ENCODE measurements at places on chromosomes 4 and X. TPM values are rescaled to one million over a fixed set of nuclear protein-coding genes. Genes with fewer than 3 reads are reported as not detected.
A peak's percentile ranks its signal among the peaks of the same experiment; 100 is the strongest.

The CDS1 gene
- total RNA-seq: 0.25 TPM

The GYG2 gene
- not detected for total RNA-seq

DNA sequence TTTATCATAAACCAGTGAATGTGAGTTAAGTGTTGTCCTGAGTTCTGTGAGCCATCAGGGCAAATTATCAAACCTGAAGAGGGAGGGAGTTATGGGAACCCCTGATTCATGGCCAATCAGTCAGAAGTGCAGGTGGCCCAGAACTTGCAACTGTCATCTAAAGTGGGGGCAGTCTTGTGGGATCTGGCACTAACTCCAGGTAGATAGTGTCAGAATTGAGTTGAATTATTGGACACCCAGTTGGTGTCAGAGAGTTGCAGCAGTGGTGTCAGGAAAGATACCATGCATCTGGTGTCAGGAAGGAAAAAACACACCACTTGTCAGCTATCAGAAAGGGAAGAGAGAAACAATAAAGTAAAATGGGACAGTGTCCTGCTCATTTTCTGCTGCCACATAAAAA lies 8.4 kb downstream of the CORIN start:
- H3K27me3 ChIP-seq: peaks cover 9% of the 10 kb centered on the region
- DNase-seq: no peak
- no peak overlapping the region for H3K27ac ChIP-seq
- no peaks in the 10 kb centered on the region for H3K36me3 ChIP-seq
- H3K4me1 ChIP-seq: peaks cover 15% of the 10 kb centered on the region

DNA sequence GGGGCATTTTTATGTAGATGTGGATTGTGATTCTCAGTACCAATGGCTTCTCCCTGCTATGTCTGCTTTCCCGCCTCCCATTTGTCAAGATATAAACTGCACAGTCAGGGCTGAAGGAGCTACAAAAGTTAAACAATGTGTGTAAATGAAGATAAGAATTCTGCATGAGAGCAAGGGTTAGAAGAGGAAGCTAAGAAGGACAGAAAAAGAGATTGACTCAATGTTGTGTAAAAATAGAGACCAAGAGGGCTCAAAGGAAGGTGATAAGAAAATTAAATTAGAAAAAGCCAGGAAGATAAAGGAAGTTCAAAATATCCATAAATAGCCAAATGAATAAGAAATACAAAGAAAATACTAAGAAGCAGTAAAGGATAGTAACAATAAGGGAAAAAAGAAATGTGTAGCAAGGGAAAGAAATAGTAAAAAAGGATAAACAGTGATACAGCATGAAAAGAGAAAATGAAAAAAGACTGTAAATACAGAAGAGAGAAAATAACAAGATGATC lies 82.5 kb downstream of the AMELX start:
- no peaks in the 10 kb centered on the region for H3K4me1 ChIP-seq
- H3K36me3 ChIP-seq: no peaks in the 10 kb centered on the region
- no peak overlapping the region for H3K27ac ChIP-seq
- H3K4me3 ChIP-seq: no peak overlapping the region
- no peaks in the 10 kb centered on the region for H3K27me3 ChIP-seq

DNA sequence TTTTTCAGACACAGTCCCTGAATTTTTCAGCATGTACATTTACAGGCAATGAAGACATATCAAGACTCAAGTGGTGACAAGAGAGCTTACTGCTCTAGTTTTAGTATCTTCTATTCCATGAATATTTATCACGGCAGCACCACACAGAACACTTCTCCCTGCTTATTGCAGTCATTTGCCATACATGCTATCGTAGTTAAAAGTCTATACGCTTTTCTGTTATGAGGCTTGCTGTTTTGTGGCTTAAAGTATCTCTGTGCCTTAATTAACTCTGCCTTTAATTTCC lies 65.4 kb upstream of the GK2 start:
- H3K27me3 ChIP-seq: no peaks in the 10 kb centered on the region
- H3K36me3 ChIP-seq: no peaks in the 10 kb centered on the region
- H3K4me3 ChIP-seq: no peak overlapping the region
- DNase-seq: no peak
- no peak overlapping the region for H3K27ac ChIP-seq
- H3K4me1 ChIP-seq: no peaks in the 10 kb centered on the region

- peak overlapping the region; percentile 2 for H3K27ac ChIP-seq
- DNase-seq: no peak
- no peak overlapping the region for H3K4me3 ChIP-seq
These were observed 22.5 kb downstream of the PPA2 start for GRCh38 chr4:105451346-105451745.

DNA sequence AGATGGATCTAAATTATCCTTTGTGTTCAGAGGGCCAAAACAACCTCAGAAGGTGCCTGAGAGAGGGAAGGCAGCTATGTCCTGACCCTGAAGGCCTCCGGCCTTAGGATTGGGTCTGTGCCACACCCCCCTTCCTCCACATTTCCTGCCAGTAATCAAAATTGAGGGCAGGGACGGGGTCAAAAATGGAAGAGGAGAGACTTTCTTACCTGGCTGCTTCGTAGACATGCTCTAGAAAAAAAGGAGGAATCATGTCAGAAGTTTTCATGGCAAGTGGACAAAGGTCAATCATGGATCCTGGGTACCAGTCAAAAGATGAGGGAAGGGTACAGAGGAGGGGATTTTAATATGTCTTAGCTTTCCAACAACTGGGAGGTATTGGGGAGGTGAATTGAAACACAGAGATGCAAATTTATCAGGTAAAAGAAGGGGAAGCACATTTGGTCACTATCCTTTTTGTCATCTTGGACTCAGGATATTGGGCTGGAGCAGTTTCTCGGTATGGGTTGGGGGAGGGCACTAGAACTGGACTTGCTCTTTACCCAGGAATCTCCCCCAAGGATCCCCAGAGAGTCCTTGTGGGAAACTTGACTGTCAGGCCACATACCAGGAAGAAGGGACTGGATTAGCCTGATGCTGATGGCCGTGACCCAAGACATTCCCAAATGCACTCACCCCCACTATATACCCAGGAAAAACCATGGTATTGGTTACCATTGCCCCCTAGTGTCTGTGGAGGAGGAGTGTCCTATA lies 17.1 kb downstream of the VSIG4 start:
- H3K36me3 ChIP-seq: no peaks in the 10 kb centered on the region
- H3K4me3 ChIP-seq: no peak overlapping the region
- H3K27me3 ChIP-seq: no peaks in the 10 kb centered on the region

- H3K4me1 ChIP-seq: no peaks in the 10 kb centered on the region
- no peak overlapping the region for H3K27ac ChIP-seq
- no peaks in the 10 kb centered on the region for H3K27me3 ChIP-seq
- no peak overlapping the region for H3K4me3 ChIP-seq
These were observed 349.2 kb downstream of the BMPR1B start for GRCh38 chr4:95107004-95107403.
